ENCODE measurements at places on chromosomes 11 and 22.

DNA sequence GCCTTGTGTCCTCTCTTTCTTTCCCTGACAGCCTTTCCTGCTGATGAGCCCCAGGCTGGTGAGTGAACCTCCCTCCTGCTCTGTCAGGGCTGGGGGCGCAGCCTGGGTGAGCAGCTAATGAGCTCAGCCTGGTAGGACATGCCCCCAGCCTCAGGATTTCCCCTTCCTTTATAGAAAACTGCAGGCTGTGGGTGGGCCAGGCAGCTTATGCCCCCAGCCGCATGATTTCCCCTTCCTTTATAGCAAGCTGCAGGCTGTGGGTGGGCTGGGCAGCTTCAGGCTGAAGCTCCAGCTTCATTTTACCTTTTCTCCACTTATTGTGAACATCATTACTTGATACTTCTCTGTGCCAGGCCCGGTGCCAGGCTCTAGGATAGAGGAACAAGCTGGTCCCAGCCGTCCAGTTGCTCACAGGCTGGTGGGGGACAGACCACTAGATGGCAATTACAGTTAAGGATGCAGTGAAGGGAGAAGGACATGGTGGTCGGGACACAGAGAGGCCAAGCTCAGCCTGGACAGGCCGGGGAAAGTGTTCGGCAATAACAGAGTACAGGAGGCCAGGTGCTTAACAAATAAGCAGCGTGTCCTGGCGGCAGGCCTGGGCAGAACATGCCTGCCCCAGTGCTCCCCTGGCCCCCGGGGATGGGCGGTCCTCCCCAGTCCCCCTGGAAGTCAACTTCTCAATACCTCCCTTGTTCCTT is 5.3 kb downstream of the LGALS12 start:
- DNase-seq = no peak

- no peak for DNase-seq
Observed at GRCh38 chr22:36343070-36343719, 44.6 kb downstream of the MYH9 start.

DNA sequence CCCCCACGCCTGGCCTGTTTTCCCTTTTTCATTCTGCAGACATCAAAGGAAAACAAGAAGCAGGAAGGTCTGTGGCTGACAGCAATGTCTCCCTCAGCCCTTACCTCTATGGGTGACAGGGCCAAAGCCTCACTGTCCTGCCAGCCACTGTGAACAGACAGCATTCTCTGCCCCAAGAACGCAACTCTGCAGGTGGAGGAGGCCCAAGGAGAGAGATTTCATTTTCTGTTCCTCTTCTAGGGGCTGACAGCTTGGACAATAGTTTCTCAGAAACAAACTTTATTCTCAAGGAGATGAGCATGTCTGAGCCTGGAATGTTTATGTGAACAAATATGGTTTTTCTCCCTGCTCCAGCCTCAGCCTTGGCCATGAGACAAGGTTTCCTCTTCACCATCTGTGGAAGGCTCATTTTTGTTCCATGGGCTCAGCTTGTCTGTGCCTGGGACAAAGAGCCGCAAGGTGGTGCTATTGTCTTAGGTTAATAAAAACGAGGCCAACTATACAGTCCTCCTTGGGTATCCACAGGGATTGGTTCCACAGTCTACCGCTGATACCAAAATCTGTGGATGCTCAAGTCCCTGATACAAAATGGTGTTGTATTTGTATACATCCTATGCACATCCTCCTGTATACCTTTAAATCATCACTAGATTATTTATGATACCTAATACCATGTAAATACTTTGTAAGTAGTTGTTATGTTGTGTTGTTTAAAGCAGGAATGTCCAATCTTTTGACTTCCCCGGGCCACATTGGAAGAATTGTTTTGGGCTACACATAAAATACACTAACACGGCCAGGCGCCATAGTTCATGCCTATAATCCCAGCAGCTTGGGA is 5.8 kb downstream of the PIWIL3 start:
- peak; percentile 32 for DNase-seq

DNA sequence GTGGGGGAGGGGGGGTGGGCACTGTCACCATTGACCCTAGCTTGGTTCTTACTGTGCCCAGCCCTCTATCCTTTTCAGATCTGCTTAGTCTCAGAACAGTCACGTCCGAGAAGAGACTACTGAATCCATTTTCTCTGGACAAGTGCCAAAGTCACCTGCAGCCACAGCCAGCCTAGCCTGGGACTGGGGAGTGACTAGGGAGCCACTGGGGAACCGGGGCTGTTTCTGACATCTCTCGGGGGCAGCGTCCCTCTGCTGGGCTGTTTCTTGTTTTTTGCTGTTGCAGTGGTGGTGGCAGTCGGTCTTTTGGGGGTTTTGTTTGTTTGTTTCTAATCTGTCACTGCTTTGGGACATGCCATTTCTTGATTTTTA is 8.7 kb downstream of the SLC37A2 start:
- no peak for DNase-seq

DNA sequence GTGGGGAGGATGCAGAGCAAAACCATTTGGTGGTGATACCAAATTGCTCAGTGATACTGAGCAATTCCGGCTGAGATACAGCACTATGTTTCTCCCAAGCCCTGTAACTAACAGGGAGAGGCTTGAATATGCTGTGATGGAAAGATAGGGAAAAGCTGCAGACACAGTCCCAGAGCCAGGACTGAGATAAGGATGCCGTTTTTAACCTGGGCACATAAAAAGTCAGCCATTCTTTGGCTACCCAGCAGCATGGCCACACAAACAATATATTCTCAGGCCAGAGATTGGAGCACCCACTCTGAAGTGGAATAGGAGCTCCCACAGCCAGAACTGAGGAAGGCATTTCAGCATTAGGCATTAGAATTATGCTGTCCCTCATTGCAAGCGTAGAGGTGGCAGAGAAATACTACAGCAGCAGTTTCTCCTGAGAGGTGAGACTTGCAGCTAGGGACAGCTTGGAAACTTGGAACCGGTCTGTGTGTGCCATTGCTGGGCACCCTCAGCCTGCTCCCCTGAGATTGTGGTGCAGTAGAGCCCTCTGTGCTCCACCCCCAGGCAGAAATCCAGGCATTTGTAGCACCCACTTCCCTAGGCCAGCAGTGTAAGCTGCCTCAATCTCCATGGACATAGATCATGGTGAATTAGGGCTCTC is 346.5 kb downstream of the TMEM135 start:
- DNase-seq = no peak

GRCh38 chr22:35863432-35863831 is 145.8 kb downstream of the APOL5 start:
- no peak for DNase-seq

GRCh38 chr22:29758068-29758622 is 8.7 kb downstream of the ZMAT5 start:
- no peak for DNase-seq

Data from AG04450 (cell line).